ENCODE measurements at places on chromosomes 11 and 22. TPM values are rescaled to one million over a fixed set of nuclear protein-coding genes. Genes with fewer than 3 reads are reported as not detected.

PLAAT3 gene
- polyA plus RNA-seq = 44.0 TPM

OR8A1 gene
- not detected for polyA plus RNA-seq

MIOX gene
- polyA plus RNA-seq = 0.05 TPM

GRM5 gene
- not detected for polyA plus RNA-seq

GAB4 gene
- polyA plus RNA-seq = not detected

AMBRA1 gene
- polyA plus RNA-seq = 10.4 TPM

TRIM29 gene
- not detected for polyA plus RNA-seq

TEX12 gene
- 0.15 TPM for polyA plus RNA-seq

GRCh38 chr11:92222701-92223100, 1.9 kb upstream of the FAT3 start:
- H3K27ac ChIP-seq = no peak overlapping the region
- DNase-seq = no peak
- H3K4me1 ChIP-seq = peaks cover 30% of the 10 kb centered on the region

DNA sequence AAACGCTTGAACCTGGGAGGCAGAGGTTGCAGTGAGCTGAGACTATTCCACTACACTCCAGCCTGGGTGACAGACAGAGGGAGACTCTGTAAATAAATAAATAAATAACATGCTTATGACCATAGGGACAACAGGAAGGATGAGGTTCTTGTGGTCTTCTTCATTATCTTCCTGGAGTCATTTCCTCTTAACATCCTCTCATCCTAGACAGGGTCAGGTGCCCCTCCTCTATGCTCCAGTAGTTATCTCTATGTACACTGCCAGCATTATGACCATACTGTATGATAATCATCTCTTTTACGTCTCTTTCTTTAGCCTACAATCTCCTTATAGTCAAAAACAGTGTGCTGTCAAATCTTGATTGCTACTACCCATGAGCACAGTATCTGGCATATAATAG, 17.7 kb downstream of the RAB30 start:
- H3K27me3 ChIP-seq = no peaks in the 10 kb centered on the region
- H3K36me3 ChIP-seq = no peaks in the 10 kb centered on the region
- no peak for DNase-seq
- no peak overlapping the region for H3K4me3 ChIP-seq
- H3K27ac ChIP-seq = no peak overlapping the region

- H3K27me3 ChIP-seq = no peaks in the 10 kb centered on the region
- no peak overlapping the region for H3K27ac ChIP-seq
Observed at GRCh38 chr11:129119036-129119435, 73.1 kb downstream of the ARHGAP32 start.

- H3K4me1 ChIP-seq = no peaks in the 10 kb centered on the region
- no peak overlapping the region for H3K4me3 ChIP-seq
- H3K36me3 ChIP-seq = no peaks in the 10 kb centered on the region
- no peak for DNase-seq
- H3K27me3 ChIP-seq = no peaks in the 10 kb centered on the region
Observed at GRCh38 chr11:78615724-78616123, 41.1 kb upstream of the NARS2 start.

DNA sequence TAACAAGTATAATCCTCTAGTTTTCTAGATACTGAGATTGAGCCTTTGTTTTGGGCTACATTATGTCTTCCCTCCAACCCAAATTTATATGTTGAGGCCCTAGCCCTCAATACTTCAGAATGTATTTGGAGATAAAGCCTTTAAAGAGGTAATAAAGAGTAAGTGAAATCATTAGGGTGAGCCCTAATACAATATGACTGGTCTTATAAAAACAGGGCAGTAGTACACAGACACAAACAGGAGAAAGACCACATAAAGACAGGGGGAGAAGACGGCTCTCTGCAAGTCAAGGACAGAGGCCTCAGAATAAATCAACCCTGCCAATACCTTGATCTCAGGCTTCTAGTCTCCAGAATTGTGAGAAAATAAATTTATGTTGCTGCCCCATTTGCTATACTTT, 6.3 kb downstream of the OR10V1 start:
- peak overlapping the region; percentile 58 for H3K27ac ChIP-seq
- no peaks in the 10 kb centered on the region for H3K27me3 ChIP-seq
- no peaks in the 10 kb centered on the region for H3K4me1 ChIP-seq
- H3K36me3 ChIP-seq = no peaks in the 10 kb centered on the region
- H3K4me3 ChIP-seq = no peak overlapping the region

DNA sequence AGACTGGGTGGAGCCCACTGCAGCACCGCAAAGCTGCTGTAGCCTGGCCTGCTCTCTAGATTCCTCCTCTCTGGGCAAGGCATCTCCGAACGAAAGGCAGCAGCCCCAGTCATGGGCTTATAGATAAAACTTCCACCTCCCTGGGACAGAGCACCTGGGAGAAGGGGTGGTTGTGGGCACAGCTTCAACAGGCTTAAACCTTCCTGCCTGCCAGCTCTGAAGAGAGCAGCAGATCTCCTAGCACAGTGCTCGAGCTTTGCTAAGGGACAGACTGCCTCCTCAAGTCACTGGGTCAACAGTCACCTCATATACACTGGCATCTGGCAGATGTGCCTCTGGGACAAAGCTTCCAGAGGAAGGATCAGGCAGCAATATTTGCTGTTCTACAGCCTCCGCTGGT, 117.3 kb downstream of the EHF start:
- no peaks in the 10 kb centered on the region for H3K4me1 ChIP-seq
- H3K27me3 ChIP-seq = no peaks in the 10 kb centered on the region
- no peak overlapping the region for H3K27ac ChIP-seq
- H3K4me3 ChIP-seq = no peak overlapping the region
- H3K36me3 ChIP-seq = no peaks in the 10 kb centered on the region

GRCh38 chr11:76371170-76371569, 9.8 kb downstream of the THAP12 start:
- no peak for DNase-seq
- no peaks in the 10 kb centered on the region for H3K36me3 ChIP-seq
- peak overlapping the region; percentile 63 for H3K27ac ChIP-seq
- peaks cover 21% of the 10 kb centered on the region for H3K4me1 ChIP-seq

- H3K27ac ChIP-seq = no peak overlapping the region
- peaks cover 16% of the 10 kb centered on the region for H3K4me1 ChIP-seq
- no peaks in the 10 kb centered on the region for H3K36me3 ChIP-seq
- H3K27me3 ChIP-seq = peaks cover 38% of the 10 kb centered on the region
Observed at GRCh38 chr11:16925561-16926065, 88.6 kb downstream of the PLEKHA7 start.

DNA sequence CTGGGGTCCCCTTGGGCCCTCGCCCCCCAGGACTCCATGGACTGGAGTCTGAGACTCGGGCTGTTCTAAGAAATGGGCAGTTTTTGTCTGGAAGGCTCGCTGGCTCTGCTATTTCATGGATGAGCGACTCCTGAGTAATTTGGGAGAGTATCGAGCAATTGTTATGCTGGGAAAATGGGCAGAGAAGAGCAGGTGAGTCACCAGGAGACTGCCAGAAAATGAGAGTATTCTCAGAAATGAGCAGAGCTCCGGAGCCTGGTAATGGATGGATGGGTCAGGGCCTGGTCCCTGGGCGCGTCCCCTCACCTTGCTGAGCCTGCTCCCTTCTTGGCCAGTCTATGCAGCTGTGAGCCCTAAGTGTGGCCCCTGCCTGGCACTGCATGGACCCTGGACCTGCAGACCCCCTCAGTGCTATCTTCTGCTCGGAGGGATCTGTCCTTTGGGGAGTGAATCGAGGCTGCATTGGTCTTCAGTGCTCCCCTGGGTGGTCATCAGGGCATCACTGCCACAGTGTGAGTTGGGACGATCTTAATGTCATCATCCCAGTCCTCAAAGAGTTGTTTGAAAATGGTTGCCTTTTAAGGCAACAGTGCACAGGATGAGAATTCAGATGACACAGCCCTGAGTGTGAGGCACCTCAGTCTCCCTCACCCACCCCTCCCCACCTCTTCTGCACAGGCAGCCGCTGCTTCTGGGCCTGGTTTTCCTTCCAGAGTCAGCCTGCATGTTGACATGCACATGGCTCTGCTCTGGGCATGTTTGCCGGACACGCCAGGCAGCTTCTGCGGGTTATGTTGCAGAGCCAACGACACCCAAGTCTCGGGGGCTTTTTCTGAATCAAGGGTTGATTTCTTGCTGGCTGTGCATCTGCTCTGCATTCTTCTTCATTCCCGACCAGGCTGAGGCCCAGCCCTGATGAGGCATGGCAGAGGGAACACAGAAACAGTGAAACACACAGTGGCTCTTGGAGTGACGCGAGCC, 519.0 kb downstream of the TBC1D22A start:
- H3K36me3 ChIP-seq = no peaks in the 10 kb centered on the region
- peaks cover 18% of the 10 kb centered on the region for H3K27me3 ChIP-seq
- H3K4me3 ChIP-seq = no peak overlapping the region
- no peak for DNase-seq
- H3K4me1 ChIP-seq = no peaks in the 10 kb centered on the region

DNA sequence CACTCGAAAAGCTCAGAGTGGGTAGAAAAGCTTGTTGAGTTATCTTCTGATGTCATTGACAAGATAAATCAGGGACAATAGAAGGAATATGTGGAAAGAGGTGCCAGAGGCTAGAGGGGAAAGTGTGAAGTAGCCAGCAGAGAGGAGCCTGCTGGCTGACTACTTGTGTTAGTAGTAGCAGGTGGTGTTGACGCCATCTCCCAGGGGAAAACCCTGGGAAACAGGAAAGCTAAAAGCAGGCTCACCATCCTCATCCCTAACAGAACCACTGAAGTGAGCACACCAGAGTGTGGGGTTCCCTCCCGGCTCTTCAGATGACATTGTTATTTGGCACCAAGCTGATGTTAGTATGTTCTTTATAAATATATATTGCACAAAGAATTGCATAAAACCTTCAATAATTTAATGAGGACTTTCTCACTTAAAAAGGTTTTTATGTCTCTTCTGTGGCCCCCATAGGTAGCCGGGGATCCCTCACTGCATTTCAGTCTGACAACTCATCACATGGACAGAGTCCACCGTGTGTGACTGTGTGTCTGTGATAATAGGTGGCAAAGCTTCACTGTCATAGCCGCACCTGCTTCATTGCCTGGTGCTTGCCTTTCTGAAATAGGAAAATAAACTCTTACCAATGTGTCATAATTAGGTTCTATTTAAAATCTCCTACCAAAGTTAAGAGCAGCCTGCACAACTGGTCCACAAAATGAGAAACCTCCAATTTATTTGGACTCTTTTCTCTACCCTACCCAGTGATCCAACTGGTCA, 63.2 kb upstream of the TOP3B start:
- H3K36me3 ChIP-seq = no peaks in the 10 kb centered on the region
- no peak for DNase-seq
- H3K27me3 ChIP-seq = peaks cover 10% of the 10 kb centered on the region
- H3K27ac ChIP-seq = no peak overlapping the region
- no peak overlapping the region for H3K4me3 ChIP-seq

DNA sequence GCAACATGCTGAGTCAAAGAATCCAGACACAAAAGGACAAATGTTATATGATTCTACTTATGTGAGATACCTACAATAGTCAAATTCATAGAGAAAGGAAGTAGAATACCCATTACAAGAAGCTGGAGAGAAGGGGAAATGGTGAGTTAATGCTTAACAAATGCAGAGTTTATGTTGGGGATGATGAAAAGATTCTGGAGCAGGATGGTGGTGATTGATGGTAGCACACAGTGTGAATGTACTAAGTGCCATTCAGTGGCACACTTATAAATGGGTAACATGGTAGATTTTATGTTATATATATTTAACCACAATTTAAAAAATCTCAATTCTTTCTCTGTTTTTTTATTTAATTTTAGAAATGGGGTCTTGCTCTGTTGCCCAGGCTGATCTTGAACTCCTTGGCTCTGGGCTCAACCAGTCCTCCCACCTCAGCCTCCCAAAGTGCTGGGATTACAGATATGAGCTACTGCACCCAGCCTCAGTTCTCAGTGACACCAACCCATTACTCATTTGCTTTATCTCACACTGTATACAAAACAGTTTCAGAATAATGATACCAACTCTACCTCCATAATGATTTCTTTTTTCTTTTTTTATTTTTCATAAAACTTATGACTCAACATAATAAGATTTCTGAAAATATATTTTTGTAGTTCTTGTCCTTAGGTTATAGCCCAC, 9.6 kb upstream of the RELA start:
- H3K27ac ChIP-seq = no peak overlapping the region
- no peak overlapping the region for H3K4me3 ChIP-seq
- H3K36me3 ChIP-seq = no peaks in the 10 kb centered on the region
- H3K4me1 ChIP-seq = no peaks in the 10 kb centered on the region
- H3K27me3 ChIP-seq = no peaks in the 10 kb centered on the region
- no peak for DNase-seq

GRCh38 chr11:76201672-76202412, 4.5 kb downstream of the WNT11 start:
- H3K4me1 ChIP-seq = peaks cover 7% of the 10 kb centered on the region
- H3K27ac ChIP-seq = no peak overlapping the region
- H3K4me3 ChIP-seq = no peak overlapping the region
- DNase-seq = no peak
- peaks cover 10% of the 10 kb centered on the region for H3K27me3 ChIP-seq
- H3K36me3 ChIP-seq = no peaks in the 10 kb centered on the region

- no peak overlapping the region for H3K27ac ChIP-seq
- no peak overlapping the region for H3K4me3 ChIP-seq
- no peaks in the 10 kb centered on the region for H3K27me3 ChIP-seq
- DNase-seq = no peak
Observed at GRCh38 chr11:79102840-79103239, 338.0 kb downstream of the TENM4 start.

- H3K4me1 ChIP-seq = no peaks in the 10 kb centered on the region
- DNase-seq = no peak
- H3K27ac ChIP-seq = no peak overlapping the region
- H3K36me3 ChIP-seq = no peaks in the 10 kb centered on the region
- H3K4me3 ChIP-seq = no peak overlapping the region
Observed at GRCh38 chr11:106217456-106217855, 140.0 kb downstream of the AASDHPPT start.

DNA sequence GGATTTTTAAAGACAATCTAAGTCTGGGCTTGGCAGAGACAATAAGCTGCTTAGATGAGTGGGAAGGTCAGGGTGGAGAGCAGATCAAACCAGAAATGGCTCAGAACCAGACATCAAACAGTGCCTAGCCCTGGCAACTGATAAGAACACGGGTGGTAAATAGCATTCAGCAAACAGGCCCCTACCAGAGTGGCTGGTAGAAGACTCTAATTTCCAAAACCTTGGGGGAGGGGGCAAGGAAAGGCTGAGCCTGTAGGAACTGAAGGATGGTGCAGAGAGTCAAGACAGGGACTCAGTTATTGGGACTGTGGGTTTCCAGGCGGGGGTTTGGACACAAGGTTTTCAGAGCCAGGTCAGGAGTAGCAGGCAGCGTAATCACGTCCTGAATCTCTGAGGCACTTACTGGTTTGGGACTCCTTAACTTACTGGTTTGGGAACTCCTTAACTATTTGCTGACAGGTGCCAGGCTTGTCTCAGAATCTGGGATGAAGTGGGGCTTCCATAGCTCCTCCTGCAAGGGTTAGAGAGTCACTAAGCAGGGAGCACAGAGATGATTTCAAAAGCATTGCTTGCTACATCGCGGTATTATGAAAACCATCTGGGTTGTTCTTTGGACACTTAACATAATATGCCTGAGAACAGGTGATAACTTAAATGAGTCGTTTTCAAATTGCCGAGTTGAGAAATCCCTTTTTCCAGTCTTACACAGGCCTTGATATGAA, 5.7 kb upstream of the ABTB2 start:
- peaks cover 6% of the 10 kb centered on the region for H3K4me1 ChIP-seq
- no peak overlapping the region for H3K27ac ChIP-seq
- DNase-seq = no peak
- H3K27me3 ChIP-seq = no peaks in the 10 kb centered on the region
- no peak overlapping the region for H3K4me3 ChIP-seq

- no peaks in the 10 kb centered on the region for H3K4me1 ChIP-seq
- no peaks in the 10 kb centered on the region for H3K27me3 ChIP-seq
- H3K27ac ChIP-seq = no peak overlapping the region
- no peak for DNase-seq
- H3K36me3 ChIP-seq = peaks cover 55% of the 10 kb centered on the region
Observed at GRCh38 chr11:57302489-57302888, 22.3 kb downstream of the TNKS1BP1 start.

GRCh38 chr22:25062386-25063085, 110.0 kb downstream of the KIAA1671 start:
- H3K27me3 ChIP-seq = no peaks in the 10 kb centered on the region
- H3K36me3 ChIP-seq = no peaks in the 10 kb centered on the region
- H3K4me1 ChIP-seq = no peaks in the 10 kb centered on the region
- peak overlapping the region; percentile 24 for H3K27ac ChIP-seq

All from SK-N-SH (cell line).